Stimulated activated CD4-positive, alpha-beta T cell treated with anti-CD3 and anti-CD28 coated beads, TNF-alpha, amount 100 ng/mL, for 1 hour (primary cell): ENCODE measurements at places on chromosomes 5 and 9.

DNA sequence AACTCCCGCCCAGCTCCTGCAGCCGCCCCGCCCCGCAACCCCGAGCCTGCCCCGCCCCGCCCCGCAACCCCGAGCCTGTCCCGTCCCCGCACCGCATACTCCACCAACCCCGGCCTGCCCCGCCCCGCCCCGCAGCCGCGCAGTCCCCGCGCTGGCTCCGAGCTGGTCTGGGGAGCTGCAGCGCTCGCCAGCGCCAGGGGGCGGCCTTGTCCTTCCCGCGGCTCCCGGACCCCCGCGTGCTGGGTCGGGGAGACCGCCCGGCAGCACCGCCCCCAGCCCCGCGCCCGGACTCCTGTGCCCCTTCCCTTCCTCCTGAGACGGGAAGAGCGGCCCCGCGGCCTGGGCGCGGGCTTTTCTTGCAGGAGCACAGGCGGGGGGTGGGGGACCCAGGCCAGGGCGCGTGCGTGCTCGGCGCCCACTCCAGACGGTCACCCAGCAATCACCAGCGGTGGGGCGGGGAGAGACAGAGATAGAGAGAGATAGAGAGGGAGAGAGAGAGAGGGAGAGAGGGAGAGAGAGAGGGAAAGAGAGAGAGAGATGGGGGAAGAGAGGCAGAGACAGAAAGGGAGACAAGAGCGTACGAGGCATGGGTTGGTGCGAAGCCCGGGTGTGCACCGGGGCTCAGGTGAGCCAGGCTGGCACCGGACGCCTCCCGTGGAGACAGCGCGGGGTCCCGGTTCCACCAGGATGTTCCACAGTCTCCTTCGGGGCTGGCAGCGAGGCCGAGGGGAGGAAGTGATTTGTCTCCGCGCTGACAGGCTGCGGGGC lies 14.7 kb upstream of the TMEM250 start:
- DNase-seq: no peak

GRCh38 chr9:107093365-107094060 lies 189.6 kb upstream of the RAD23B start:
- DNase-seq: no peak

- DNase-seq: no peak
Measured at GRCh38 chr5:43432486-43433375, 20.5 kb upstream of the CCL28 start.

DNA sequence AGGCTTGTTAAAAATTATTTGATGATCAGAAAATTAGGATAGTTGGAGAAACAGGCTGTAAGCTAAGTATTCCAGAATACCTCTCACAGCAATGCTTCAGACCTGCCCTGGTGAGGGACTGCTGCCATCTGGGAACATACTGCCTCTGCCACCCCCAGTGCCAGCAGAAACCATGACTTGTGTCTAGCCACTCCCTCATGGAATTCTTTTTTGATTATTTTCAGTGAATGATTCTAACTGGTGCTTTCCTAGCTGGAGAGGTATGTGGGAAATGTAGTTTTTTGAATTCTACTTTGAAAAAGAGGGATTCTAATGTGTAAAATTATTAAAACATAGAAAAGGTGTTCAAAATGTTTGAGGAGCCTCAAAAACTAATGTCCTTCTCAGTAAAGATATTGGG lies 126.3 kb downstream of the HMHB1 start:
- DNase-seq: no peak

DNA sequence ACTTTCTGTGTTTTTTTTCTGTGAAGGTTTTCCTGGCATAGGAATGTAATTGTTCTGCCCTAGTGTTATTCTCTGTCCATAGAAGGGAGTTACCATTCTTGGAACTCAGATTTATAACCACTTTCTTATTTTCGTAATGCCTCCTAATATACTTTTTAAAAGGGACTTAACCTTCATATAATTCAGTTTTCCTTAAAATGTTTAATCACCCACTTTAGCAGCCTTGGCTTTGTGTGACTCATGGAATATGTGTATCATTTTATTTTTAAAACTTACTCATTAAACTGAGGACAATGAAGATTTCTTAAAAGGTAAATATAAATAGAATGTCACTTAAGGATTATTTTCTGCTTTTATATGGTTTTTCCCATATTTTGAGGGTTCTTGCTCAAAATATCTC lies 50.0 kb downstream of the RAI14 start:
- no peak for DNase-seq

- DNase-seq: no peak
Measured at GRCh38 chr5:169944922-169945680, 35.2 kb downstream of the INSYN2B start.

DNA sequence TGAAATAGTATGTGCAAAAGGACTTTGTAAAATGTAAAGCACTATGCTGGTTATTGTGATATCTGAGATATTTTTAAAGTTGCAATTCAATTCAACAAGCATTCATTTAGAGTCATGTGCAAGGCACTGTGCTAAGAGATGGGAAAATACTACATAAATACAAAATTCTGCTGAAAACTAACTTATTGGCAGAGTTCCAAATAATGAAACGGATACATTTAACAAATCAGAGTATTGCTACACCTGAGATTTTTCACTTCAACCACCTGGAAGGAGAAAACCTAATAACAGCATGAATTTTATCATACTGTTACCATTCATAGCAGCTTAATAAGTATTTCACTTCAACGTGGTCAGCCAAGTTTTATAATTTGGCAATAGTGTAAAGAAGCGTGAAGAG lies 6.1 kb upstream of the CTNNAL1 start:
- no peak for DNase-seq

GRCh38 chr5:135678640-135679268 lies 100.0 kb upstream of the CXCL14 start:
- DNase-seq: no peak

GRCh38 chr5:97778451-97778850 lies 595.4 kb upstream of the RIOK2 start:
- no peak for DNase-seq

GRCh38 chr9:82130331-82131042 lies 141.9 kb downstream of the SPATA31D1 start:
- DNase-seq: no peak

DNA sequence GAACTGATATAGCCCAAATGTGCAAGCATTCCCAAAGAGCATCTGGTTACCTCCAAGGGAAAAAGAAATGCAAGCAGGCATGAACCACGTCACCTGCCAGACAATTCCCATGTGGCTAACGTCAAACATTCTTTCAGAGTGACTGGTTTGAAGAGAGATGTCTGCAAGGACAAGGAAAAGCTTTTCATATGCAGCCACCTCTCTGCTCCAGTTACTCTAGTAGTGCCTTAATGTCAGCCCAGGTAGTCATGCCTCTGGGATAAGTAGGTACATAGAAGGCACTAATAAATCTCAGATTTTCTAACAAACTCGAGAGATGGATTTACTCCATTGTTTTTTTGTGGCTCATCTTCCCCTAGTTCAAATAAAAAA lies 96.8 kb upstream of the IFNK start:
- DNase-seq: no peak

DNA sequence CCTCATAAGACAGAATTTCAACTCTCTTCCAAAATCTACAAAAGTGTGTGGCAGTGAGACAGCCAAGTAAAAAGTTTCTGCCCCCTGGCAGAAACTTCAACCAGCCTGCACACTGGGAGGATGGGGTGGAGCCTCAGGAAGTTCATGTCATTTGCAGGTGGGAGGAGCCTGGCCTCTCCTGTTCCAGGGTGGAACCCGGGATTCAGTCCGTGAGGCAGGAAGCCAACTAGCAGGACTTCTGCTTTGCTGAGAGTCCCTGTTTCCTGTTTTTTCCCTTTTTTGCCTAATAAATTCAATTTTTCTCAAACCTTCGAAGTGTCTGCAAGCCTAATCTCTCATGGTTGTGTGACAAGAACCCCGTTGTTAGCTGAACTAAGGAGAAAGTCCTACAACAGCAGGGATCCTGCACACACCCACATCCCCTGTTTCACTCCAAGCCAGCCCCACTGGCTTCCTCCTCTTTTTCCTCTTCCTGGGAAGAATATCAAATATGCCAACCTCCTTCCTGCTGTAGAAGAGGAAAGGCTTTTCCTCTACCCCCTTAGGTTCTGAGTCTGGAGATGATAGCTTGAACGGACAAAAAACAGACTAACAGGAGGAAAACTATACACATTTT lies 69.3 kb downstream of the ALDH7A1 start:
- DNase-seq: no peak

DNA sequence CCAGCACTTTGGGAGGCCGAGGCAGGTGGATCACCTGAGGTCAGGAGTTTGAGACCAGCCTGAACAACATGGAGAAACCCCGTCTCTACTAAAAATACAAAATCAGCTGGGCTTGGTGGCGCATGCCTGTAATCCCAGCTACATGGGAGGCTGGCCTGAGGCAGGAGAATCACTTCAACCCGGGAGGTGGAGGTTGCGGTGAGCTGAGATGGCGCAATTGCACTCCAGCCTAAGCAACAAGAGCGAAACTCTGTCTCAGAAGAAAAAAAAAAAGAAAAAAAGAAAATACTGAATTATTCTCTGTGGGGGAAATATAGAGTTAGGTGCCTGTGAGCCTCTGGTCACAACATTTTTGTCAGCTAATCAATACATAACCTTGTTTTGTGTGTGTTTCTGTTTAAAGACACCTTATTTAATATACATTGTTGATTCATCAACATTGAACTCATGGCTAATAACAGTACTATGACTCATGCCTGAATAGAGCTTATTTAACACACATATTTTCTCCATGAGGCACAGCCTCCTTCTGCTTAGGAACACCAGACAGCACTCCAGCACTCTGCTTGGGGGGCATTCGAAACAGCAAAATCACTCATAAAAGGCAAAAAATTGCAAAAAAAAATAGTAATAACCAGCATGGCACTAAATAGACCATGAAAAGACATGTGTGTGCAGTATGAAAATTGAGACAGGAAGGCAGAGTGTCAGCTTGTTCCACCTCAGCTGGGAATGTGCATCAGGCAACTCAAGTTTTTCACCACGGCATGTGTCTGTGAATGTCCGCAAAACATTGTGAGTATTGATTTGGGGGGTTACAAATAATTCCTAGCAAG lies at the start of gene IL31RA:
TSS of gene IL31RA (plus strand) at position 519 of the 836 bp plus-strand sequence. CDS start at position 733, 214 bp downstream.
- no peak for DNase-seq

DNA sequence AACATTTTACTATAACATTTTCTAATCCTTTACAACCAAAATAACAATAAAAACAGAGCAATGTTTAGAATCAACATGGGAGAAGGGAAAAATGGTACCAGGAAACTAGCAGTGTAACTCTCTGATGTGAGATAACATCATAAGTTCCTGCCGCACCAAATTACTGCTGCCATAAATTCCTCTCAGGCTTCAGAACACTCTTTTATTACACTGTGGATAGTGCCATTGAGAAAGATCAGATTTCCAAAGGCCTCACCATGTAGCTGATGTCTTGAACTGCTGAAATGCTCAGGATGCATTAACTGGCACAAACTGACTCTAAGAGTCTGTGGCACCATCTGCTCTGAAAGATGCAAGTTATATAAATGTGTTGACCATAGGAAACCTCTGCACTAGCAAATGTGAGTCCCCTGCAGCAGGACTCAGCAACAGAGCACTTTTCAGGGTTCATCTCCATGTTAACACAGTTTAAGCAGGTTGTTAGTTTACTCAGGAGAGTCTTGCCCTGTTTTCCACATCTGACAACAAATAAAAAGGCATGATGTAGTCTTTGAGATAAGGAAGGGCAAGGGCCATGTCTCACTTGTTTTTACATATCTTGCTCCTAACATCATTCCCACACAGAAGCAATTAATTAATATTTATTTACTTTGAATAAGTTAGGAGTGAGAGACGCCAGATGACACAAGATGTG lies 218.1 kb downstream of the CETN3 start:
- no peak for DNase-seq

DNA sequence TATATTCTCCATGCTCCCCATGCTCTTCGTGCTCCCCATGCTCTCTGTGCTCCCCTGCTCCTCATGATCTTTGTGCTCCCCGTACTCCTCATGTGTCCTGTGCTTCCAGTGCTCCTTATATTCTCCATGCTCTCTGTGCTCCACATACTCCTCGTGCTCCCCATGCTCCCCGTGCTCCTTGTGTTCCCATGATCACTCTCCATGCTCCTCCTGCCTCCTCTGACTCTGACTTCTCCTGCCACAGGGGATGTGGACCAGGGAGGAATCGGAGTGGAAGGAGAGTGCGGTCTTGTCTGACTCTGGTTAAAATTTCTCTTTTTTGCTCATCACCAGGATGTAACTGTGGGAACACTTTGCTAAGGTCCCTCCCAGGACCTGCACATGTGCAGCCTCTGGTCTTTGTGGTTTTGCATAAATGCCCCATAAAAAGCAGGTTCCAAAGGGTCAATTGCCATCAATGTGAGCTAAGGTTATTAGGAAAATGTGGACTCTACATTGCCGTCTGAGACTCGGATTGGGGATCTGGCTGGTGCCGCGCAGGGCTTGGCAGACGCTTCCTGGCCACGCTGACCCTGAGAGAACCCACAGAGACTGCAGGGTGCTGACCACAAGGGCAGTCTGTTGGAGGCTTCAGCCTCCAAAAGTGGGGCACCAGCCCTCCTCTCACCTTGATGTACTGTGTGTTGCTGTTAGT lies 52.5 kb downstream of the TRIP13 start:
- no peak for DNase-seq

DNA sequence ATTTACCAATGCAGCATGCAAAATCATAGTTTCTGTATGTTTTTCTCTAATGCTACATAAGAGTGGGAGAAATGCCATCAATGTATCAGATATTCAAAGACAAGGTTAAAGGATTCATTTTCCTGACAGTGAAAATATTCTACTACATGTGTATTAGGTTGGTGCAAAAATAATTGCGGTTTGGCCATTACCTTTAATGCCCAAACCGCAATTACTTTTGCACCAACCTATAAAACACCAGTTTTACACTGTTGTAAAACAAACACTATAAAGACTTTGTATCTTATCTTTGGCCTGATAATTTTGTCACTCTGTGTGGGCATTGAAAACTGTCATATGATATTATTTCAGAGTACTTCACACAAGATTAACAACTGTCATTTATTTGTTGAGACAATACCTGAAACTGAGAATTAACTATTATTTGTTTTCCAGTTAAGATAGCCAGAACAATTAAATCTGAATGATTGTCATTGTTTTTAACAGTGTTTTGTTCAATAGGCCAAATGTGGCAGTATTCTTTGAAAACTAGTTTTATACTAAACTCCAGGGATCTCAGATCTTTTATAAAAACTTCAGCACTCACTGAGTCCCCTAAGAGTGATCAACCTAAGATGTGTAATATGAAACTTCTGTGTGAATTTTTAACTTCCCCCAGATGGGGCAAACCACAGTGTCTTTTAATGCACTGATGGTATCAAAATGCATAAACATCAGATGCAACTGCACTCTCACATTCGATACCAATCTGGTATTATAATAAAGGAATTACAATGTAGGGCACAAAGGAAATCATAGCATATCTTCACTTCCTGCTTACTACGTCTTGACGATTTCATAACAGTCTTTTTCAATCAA lies 53.8 kb upstream of the FBN2 start:
- no peak for DNase-seq

- DNase-seq: no peak
Measured at GRCh38 chr9:7549249-7549648, 250.3 kb downstream of the DMAC1 start.

GRCh38 chr5:77208507-77209163 lies 1.8 kb upstream of the PDE8B start:
- DNase-seq: no peak
